ENCODE measurements at places on chromosomes 1 and 21.

- DNase-seq = no peak
Measured at GRCh38 chr1:207983044-207983635, 72.2 kb upstream of the CD34 start.

DNA sequence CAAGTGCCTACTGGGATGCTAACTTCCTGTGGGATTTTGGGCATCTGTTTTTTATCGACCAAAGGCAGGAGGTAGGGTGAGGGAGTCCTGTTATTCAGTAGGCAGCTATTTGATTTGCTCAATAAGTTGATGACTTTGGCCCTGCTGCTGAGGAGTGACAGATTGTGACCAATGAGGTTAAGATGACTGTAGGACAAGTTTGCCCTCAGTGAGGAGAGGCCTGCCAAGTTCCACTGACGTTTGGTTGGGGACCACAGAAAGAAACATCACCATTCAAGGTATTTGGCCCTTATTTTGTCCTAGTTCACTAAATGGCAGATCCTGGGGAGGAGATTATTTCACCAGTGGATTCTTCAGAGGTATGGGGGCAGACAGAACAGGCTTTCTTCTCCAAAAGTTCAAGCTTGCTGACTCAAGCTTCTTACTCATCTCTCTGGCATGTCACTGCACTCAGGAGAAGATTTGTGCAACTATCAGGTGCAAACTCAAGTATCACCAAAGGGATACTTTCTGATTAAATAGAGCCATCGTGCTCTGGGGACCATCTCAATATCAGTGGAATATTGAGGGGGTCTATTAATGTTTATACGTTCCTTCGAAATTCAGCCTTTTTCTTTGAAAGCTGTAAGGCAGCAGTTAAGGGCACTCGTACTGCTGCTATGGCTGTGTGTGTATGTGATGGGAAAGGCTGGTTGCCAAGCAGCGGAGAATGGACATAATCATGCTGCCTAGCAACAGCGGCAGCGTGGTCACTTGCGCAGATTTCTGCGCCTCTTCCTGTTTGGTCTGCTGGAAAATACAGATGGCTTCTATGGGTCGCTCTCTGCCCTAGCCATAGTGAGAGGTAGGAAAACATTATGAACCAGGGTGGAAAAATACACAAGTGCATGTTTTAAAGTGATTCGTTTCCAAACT, 78.7 kb downstream of the PBX1 start:
- no peak for DNase-seq

DNA sequence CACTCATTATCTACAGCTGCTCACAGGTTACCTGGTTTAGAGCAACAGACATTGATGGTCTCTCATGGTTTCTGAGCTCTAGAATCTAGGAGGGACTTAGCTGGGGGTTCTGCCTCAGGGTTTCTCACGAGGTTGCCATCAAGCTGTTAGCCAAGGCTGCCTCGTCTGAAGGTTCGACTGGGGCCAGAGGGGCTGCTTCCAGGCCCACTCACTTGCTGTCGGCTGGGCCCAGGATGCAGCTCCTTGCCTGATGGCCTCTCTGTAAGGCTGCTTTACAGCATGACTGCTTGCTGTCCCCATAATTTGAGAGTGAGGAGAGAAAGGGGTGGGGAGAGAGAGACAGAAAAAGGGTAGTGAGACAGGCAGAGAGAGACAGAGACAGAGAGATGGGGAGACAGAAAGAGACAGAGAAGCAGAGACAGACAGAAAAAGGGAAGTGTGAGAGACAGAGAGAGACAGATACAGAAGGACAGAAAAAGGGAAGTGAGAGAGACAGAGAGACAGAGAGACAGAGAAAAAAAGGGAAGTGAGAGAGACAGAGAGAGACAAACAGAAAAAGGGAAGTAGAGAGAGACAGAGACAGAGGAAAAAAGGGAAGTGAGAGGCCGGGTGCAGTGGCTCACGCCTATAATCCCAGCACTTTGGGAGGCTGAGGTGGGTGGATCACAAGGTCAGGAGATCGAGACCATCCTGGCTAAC, 106.8 kb upstream of the C1orf174 start:
- no peak for DNase-seq

DNA sequence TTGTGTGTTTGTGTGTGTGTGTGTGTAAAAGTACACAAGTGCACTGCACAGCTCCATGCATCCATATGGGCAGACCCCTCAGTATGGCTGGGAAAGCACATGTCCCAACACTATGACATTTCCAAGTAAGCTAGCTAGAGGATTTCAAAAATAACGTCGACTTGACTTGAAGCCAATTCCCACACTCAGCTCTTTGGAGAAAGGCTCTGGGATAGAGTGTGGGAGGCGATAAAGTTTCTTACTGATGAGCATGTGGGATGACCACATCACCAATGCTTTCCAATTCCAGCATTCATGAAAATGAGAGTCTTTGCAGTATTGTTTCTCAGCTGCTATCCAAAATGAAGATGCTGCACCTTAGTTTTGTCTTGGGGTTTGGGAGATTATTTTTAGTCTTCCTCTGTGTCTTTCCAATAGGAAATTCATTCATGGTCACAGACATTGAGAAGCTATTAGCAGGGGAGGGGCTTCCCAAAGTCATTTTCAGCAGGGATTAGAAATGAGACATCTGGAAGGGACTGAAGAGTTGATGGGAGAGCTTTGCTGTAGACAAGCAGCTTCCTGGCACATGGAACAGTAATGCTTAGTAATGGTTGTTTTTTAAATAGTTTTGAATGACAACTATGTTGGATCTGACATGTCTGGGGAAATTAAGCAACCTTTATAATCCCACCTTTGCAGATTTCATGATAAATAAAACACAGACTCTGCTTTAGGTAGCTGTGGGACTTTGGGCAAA, 143.5 kb downstream of the ASTN1 start:
- no peak for DNase-seq

- no peak for DNase-seq
Measured at GRCh38 chr1:235136111-235136510, 7.5 kb upstream of the TOMM20 start.

GRCh38 chr1:177794376-177794991, 175.4 kb downstream of the SEC16B start:
- no peak for DNase-seq

DNA sequence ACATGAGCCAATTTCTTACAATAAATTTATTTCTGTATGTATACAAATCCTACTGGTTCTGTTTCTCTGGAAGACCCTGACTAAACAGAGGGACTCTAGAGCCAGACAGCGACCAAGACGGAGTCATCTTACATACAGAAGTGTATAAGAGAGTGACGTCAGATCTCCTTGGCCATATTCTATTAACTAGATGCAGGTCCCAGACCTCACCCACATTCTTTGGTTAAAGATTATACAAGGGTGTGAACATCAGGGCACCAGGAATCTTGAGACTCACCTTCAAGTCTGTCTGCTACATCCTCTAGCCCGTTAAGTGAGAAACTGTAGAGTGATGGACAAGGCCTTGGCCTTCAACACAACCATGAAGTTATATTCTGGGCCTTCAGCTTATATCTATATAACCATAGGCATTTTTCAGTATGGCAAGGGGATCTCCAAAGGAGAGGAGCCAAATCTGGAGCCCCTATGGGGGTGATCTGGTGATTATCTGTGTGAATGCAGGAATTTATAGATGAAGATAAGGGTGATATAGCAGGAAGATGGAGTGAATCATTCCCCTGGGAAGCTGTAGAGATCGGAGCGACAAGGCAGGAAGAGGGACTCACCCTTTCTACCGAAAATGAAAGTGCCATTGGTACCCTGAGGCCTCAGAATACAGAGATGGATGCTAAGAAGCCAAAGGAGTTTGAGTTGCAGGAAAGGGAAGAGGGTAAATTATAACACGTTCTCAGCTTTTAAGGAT, 83.9 kb downstream of the ADAMTS1 start:
- no peak for DNase-seq

GRCh38 chr21:30882866-30883597, 1.7 kb upstream of the KRTAP11-1 start:
- DNase-seq = no peak

- no peak for DNase-seq
Measured at GRCh38 chr1:236685917-236686814, at the start of gene ACTN2. Gene ACTN2 (plus strand): TSS chr1:236686499. CDS start chr1:236686674, 175 bp downstream.

DNA sequence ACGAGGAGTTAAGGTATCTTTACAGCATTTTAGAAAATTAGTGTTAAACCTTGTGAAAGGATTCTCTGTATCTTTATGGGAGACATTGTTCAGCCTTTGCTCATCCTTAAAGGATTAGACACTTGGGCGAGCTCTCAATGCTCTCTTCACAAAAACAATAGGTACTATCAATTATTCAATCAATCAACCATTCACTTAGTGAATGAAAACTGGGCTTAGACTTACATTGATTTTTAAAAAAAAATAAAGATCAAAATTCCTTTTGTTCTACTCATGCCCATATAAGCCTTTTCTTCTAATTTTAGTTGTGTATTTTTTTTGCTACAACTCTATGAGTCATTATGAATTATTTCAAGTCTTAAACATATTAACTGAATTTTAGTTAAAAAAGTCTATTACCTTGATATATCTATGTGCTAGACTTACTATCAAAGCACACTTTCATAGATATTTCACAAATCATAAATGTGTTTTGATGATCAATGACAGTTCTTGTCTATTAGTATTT, 181.2 kb downstream of the DPYD start:
- DNase-seq = no peak

DNA sequence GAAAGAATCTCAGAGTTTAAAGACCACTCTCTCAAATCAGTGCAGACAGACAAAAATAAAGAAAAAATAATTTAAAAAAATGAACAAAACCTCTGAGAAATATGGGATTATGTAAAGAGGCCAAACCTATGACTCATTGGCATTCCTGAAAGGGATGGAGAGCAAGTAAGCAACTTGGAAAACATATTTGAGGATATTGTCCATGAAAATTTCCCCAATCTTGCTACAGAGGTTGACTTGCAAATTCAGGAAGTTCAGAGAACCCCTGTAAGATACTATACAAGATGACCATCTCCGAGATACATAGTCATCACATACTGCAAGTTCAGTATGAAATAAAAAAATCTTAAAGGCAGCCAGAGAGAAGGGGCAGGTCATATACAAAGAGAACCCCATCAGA, 43.7 kb upstream of the IVNS1ABP start:
- DNase-seq = no peak

GRCh38 chr1:172147541-172147940, 272.9 kb upstream of the C1orf105 start:
- DNase-seq = no peak

DNA sequence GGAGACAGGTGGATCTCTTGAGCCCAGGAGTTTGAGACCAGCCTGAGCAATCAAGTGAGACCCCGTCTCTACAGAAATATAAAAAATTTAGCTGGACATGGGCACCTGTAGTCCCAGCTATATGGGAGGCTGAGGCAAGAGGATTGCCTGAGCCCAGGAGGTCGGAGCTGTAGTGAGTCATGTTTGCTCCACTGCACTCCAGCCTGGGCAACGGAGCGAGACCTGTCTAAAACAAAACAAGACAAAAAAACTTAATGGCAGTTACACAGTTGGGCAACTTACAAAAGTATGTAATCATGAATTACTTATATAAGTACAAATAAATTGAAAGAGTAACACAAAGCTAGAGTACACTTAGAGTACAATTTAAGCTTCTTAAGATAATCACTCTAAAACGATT, 25.2 kb downstream of the RC3H1 start:
- no peak for DNase-seq

DNA sequence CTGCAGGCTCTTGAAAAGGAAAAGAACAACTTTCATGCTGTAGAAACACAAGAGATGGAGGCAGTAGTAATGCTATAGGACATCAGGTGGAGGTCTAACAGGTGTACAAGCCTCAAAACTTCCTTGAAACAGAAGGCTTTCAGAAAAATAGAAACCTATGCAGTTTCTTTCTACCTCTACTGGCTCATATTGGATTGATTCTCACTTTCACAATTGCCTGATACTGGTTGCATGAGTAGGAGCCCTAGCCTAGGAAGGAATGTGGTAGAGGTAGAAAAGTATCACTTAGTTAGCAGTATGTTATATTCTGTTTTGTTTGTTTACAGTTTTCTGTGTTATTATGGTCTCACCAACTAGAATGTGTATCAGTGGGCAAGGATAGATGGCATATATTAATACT, 175.4 kb upstream of the GORAB start:
- no peak for DNase-seq

GRCh38 chr1:116390195-116390594, 17.2 kb downstream of the ATP1A1 start:
- DNase-seq = no peak

DNA sequence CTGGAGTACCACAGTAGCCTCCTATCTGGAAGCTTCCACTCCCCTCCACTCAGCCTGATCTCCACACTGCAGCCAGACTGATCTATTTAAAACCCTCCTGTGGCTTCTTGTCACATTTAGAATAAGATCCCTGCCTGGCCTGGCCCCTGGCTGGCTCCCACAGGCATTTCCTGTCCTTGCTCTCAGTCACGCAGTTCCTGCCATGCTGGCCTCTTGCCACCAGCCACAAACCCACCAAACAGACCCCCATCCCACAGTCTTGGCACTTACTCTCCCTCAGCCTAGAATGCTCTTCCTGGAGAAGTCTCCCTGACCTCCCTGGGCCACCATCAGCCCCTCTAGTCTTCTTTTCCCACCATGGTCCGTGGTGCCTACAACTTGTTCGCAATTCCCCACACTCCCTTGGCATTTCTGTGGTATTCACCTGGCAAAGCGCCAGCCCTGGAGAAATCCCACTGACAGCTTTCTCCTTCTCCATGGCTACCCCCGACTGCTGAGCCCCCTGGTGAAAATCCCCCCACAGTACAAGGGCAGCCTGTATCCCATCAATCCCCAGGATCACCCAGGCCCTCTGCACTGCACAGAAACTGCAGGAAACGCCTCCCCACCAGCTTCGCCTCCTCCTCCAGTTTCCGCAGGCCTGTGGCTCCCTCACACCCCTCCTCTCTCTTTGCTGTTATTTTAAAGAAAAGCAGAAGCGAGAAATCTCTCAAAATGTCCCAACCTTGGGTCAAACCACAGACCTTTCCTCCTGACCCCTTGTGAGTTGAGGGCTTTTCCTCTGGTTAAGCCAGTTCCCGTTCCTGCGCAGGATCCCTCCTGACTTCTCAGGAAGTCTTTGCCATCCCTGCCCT, 94.5 kb downstream of the SYT2 start:
- DNase-seq = no peak

DNA sequence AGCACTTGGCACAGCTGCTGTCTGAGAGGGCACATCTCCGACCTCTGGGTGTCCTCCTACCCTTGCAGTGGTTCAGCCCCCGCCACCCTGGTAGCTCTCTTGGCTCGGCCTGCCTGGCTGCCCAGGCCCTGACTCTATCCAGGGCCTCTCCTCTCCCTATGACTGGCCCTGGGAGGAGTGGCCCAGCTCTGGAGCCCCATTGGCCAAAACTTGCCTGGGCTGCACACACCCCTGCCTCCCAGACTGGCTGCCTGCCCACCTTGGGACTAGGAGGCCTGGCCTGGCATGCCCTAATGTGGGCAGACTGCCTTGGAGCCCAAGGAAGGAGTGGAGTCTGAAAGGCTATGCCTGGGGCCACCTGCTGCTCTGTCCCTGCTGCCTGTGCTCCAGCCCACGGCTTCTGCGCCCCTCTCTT, 33.6 kb downstream of the ACOT11 start:
- DNase-seq = peak; percentile 70
